ENCODE measurements at places on chromosomes 1 and 21.

- no peak for DNase-seq
Observed at GRCh38 chr1:107389410-107390396, 248.9 kb downstream of the NTNG1 start.

- no peak for DNase-seq
Observed at GRCh38 chr1:167276969-167277368, 56.3 kb downstream of the POU2F1 start.

- no peak for DNase-seq
Observed at GRCh38 chr1:116763116-116763786, 9.0 kb downstream of the CD2 start.

GRCh38 chr1:91833946-91834345 lies 52.0 kb downstream of the TGFBR3 start:
- no peak for DNase-seq

DNA sequence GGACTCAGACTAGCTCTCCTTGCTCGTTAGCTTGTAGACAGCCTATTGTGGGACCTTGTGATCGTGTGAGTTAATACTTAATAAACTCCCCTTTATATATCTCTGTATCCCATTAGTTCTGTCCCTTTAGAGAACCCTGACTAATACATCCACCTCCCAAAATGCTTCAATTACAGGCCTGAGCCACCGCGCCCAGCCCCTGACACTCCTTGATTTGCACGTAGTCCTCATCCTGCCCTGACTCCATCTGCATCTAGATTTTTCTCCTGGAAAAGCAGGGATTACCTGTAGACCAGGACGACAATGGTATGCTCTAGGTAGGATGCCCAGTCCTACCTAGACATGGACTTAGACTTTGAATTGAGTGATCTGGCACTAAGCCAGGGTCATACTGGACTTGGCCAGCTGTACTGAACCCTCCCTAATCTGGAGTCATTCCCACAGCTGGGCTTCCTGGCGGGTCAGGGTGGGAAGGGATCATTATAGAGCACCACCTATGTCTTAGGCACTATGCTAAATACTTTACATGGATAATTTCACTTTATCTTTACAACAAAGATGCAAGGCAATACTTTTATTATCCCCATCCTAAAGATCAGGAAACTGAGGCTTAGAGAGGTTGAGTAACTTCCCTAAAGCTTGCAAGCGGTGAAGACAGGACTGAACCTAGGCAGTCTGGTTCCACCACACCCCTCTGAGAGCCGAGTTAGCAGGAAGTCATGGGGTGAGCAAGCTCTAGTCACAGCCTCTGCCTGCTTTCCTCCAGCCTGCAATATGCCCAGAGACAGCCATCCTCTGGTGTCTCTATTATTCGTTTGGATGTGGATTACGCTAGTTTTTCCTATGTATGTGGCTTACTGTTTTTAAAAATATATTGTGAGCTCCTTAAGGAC lies 89.4 kb downstream of the DTL start:
- DNase-seq = no peak

GRCh38 chr1:35931446-35932157 lies 697 bp downstream of the AGO3 start:
- DNase-seq = no peak

GRCh38 chr1:159856576-159856975 lies 5.9 kb downstream of the VSIG8 start:
- no peak for DNase-seq

DNA sequence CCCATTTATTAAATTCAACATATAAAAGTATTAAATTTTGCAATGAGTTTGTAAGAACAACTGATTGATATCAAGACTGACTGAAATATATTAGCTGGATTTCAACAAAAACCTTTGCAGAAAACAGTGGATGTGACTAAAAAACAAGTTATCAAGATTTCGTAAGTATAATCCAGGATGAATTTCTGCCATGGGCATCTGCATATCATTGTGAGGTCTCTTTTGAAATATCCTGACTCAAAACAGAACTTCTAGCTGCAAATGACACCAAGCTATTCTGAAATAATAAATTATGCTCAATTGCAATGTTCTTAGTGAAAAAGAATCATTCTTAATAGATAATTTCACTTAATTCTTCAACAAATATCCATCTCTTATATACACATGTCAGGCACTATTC lies 52.6 kb downstream of the CD34 start:
- no peak for DNase-seq

DNA sequence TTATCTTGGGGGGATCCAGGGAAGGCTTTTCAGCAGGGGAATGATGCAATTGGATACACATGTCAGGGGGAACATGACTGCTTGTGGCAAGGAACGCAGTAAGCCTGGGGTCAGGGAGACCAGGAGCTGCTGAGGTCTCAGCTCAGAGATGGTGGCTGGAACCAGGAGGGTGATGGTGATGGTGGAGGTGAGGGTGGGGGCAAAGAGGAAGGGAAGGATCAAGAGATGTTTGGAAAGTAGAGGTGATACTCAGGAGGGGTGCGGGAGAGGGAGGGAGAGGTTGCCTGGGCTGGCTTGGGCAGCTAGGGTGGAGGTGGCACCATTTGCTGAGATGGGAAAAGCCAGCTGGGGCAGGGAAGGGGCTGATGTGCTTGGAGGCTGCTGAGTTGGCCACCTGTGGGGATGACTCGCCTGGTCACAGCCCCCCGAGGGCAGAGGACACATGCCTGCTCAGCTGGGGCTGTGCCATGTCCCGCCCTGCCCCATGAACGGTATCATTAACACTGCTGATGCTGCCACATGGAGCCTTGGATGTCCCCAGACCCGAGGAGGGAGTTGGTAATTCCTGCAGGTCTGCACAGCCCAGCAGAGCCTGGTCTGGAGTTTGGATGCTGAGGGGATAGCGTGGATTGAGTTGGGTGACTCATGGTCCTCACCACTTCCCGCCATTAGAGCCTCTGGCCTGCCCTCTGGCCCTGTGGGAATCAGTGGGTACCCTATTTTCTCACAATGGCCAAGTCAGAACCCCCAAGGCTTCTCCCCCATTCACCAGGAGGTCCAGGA lies 6.3 kb upstream of the PADI1 start:
- no peak for DNase-seq
